HT-29 (cell line): ENCODE measurements at places on chromosomes 7 and 10.

GRCh38 chr7:108403597-108404217, 52.5 kb downstream of the NRCAM start:
- DNase-seq = no peak

DNA sequence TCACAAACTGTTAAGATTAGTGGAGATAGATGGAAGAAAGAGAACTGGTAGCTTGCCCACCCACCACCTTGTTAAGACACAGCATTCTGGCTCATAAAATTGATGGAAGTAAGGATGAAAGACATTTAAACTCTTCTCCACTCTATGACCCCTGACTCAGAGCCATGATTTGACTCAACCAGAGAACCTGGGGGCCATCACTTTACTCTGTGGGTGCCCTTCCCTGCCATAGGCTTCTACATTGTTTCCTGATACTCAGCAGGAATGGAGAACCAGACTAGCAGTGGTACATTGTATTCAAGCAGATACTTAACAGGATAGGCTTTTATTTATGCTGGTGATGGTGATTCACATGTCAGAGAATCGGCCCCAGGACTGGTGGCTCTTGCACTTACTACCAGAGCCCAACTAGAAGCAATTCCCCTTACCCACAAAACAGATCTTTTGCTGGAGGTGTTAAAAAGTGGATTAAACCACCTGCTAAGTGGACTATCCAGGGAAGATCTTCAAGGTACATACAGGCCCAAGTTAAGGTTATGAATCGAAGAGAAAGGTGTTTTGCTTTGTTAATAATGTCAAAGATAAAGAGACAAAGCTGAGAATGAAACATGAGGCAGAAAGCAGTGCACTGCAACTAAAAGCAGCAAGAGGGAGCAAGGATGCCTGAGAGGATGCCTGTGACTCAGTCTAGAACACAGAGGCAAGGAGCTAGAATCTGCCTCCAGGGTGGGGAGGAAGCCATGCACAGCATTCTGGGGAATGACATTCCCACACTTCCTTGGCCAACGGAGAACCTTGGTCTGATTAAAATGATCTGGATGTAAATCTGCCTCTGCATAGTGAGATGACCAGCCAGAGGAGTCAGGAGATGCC, 36.0 kb upstream of the GLI3 start:
- peak; percentile 5 for DNase-seq

DNA sequence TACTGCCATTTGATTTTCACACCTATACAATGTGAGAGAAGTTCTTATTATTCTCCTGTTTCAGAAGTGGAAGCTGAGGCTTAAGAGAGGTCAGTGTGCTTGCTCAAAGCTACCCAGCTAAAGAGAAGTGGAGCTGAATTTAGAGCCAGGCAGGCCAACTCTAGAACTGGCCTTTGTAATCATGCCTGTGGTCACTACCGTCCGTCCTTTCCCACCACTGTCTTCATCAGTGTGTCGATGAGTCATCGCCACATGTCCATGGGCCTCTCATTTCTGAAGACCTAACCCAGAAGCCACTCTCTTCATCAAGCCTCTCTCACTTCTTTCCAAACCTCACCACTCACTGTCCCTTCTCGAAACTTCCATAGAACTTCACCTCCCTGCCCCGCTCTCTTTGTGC, 237.8 kb downstream of the KIAA1217 start:
- DNase-seq = peak; percentile 8

DNA sequence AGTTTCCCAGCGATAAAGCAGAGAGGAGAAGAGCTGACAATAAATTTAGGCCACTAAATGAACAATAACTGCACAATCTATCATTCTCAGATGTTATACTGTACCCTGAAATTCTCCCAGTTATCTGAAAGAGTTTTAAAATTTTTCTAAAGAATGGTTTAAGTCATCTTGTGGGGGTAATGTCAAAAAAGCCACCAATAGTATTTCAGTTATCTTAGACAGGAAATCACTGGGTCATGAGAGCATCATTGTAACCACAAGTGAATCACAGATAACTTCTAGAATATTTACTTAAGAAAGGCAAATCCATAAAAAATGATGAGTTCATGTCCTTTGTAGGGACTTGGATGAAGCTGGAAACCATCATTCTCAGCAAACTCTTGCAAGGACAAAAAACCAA, 147.1 kb downstream of the DNAJB9 start:
- DNase-seq = no peak

- no peak for DNase-seq
These were observed 173.7 kb downstream of the COBL start for GRCh38 chr7:51142741-51143385.

GRCh38 chr7:135771961-135772638, 23.5 kb upstream of the FAM180A start:
- DNase-seq = no peak

DNA sequence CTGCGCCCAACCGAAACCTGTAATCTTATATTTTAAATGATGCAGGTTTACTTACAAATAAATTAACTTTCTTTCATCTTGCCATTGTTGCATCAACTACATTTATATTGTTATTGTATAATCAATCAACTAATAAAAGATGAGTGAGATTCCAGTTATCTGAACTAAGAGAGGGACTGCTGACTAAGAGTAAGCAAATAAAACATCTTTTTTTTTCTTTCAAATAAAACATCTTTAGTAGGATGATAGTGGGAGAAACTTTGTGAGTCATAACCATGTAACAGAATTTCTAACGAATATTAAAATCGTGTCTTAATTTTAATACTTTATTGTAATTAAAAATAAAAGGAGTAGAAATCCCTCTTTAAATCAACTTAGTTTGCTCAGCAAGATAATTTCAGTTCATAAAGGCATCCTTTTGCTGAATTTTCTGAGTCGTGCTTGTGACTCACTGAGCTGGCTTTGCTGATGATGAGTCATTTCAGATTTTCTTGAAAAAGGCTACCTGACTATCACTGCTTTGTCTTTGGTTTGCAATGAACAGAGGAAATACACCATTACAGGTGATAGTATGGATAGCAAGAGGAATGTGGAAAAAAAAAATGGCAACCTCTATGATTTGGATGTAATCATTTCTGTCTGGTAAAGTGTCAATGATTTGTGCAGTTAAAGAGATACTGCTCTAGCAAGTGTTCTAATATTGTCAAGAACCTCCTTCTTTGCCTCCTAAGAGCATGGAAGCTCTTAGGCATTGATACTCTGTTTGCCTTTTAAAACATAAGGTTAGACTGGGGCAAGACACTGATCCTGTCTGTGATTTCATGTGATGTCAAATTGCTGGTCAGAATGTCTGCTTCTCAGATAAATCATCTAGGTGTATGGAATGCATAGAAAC, 119.5 kb downstream of the GPR158 start:
- DNase-seq = peak; percentile 48

DNA sequence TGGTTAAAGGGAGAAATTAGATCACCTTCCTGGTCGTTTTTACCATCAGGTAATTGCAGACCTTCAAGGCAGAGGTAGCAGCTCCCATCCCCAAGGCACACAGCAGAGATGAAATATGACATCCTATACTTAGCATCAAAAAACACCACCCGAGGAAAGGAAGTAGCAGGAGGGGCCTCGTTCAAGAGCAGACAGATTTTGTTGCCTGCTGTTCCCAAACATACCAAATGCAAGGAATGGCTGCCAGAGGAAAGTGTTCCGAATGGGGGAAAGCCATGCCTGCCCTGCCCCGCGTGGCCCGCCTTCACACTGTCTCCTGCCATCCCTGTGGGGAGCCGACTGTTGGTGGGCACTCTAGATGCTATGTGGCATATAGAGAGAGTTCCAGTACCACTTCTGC, 18.0 kb downstream of the FKBP6 start:
- no peak for DNase-seq

- DNase-seq = peak; percentile 54
These were observed at the start of gene ORAI2 for GRCh38 chr7:102433219-102434038. TSS of gene ORAI2 (plus strand) at chr7:102433575. CDS start at chr7:102438957, 5,382 bp downstream.

DNA sequence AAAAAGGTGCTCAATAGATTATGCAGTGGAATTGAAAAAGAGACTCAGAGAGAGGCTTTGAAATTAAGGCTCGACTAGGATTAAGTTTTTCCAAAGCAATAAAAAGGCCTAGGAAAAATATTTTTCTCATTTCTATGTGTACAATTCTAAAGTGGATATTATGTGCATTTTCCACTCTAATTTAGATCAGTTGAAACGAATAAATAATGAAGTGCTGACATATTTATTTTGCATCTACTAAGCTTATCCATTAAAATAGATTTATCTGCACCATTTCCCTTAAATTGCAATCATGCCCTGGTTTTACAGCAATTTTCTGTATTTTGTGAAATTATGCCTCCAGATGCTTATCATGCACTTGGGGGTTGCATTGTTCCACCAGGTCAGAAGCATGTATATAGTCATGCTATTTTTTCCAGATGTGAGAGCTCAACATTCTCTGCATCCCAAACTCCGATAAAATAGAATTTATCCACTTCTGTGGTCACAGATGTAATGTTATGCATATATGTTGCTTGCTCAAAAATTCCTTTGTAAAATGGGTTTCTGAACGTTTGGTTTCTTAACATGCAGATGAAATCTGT, 18.3 kb downstream of the FIGNL1 start:
- no peak for DNase-seq

DNA sequence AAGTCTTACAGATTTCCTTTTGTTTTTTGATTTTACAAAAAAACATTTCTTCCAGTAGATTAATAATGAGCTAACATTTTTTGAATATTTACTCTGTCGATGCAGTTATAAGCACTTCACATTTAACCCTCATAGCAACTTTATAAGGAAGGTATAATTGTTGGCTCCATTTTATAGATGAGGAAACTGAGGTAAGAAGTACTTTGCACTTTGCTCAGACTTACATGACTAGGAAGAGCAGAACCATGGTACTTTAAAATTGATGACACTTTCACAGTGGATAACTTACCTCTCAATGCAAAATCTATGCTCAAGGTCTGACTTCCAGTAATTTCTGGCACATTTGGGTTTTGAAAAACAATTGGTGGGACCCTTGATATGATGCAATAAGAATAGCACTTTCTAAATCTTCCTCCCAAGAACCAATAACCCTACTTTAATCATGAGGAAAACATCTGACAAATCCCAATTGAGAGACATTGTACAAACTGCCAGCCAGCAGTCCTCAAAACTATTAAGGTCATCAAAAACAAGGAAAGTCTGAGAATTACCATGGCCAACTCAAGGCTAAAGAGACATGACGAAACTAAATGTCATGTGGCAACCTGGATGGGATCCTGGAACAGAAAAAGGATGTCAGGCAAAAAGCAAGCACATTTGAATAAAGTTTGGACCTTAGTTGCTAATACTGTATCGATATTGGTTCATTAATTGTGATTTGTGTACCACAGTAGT, 72.6 kb downstream of the RALA start:
- DNase-seq = no peak

DNA sequence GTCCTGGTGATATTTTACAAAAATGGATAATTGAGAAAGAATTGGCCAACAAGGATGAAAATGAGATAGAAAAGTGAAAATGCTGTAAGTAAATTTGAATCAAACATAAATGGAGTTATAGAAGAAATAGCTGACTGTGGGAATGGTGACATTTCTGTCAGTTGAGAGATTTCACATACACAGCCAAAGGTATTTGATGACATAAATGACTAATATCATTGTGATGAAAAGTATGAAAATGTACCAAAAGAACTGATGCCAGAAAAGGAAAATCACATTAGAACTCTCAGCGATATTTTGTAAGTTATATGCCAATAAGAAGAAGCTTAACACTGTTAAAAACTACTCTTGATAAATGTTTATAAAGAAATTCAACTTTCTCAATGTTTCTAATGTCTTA, 54.9 kb downstream of the TFPI2 start:
- no peak for DNase-seq

GRCh38 chr7:23027261-23027660, 13.3 kb upstream of the HYCC1 start:
- DNase-seq = no peak

GRCh38 chr10:91564508-91564907, 68.4 kb downstream of the PPP1R3C start:
- DNase-seq = no peak

GRCh38 chr10:87740254-87740655, 77.8 kb downstream of the ATAD1 start:
- peak; percentile 30 for DNase-seq

- peak; percentile 67 for DNase-seq
These were observed 25.0 kb downstream of the VTI1A start for GRCh38 chr10:112471878-112472487.
